ENCODE measurements at places on chromosomes 2 and 18.
A peak's percentile ranks its signal among the peaks of the same experiment; 100 is the strongest.

GRCh38 chr2:60831921-60832320 lies 49.5 kb upstream of the REL start:
- DNase-seq = no peak

- no peak for DNase-seq
Measured at GRCh38 chr2:173555833-173556232, 201.2 kb downstream of the CDCA7 start.

- no peak for DNase-seq
Measured at GRCh38 chr2:30710461-30710860, 96.8 kb downstream of the CAPN13 start.

DNA sequence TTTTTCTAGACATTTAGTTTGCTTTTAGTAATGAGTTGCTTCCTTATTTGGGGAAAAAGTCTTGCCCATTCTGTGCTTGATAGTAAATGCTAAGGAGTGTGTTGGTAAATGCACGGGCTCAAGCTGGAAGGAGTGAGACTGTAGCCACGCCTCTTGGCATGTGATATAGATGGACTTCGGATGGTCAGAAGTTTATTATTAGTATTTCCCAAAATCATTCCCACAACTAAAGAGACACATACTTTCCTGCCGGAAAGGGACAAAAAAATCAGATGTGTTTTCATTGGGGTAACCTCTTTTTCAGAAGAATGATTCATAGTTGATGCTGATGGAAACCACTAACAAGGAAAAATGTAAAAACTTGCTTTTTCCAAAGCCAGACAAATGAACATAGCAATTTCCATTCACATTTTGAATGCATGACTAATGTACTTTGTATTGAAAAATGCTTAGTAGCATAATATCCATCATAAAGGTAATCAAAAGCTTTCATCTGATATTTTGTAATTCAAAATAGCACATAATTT lies 133.2 kb downstream of the ZNF532 start:
- DNase-seq = no peak

DNA sequence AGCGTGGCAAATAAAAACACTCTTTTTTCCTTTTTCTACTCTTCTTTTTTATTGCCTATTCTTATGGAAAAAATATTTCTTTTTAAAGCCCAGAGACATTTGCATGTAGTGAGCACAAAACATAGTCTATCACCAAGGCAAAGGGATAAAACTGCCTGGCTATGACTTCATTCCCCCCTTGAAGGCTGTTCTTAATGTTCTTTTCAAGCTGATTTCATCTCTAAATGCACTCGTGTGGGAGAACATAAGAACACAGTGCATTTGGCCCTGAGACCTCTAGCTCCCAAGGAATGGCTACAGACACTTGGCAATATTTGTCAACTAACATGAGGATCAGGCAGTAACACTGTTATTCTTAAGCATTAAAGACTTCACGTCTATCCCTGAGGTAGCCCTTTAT lies 17.4 kb upstream of the DNAJC10 start:
- DNase-seq = no peak

GRCh38 chr18:39051013-39051412 lies 1485.4 kb upstream of the CELF4 start:
- DNase-seq = no peak

GRCh38 chr2:49037197-49037596 lies 117.1 kb downstream of the FSHR start:
- DNase-seq = no peak

- DNase-seq = no peak
Measured at GRCh38 chr2:46136481-46136880, 160.7 kb upstream of the EPAS1 start.

DNA sequence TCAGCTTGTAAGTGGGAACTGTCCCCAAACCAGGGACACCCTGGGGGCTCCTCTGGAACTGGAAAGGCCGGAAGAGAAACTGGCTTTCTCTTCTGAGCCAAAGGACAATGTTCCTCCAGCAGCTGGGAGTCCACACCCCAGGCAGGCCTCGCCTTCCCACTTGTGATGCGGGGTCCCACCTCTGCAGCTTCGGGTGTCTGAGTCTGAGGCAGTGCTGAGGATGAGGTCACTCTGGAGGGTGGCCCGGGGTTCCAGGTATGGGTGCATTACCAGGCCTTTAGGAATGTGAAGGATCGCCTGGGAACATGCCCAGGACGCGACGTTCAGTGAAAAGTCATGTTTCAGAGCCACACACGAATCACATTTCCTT lies 18.2 kb upstream of the BOK start:
- DNase-seq = no peak

- no peak for DNase-seq
Measured at GRCh38 chr2:43609290-43609918, 13.6 kb upstream of the THADA start.

DNA sequence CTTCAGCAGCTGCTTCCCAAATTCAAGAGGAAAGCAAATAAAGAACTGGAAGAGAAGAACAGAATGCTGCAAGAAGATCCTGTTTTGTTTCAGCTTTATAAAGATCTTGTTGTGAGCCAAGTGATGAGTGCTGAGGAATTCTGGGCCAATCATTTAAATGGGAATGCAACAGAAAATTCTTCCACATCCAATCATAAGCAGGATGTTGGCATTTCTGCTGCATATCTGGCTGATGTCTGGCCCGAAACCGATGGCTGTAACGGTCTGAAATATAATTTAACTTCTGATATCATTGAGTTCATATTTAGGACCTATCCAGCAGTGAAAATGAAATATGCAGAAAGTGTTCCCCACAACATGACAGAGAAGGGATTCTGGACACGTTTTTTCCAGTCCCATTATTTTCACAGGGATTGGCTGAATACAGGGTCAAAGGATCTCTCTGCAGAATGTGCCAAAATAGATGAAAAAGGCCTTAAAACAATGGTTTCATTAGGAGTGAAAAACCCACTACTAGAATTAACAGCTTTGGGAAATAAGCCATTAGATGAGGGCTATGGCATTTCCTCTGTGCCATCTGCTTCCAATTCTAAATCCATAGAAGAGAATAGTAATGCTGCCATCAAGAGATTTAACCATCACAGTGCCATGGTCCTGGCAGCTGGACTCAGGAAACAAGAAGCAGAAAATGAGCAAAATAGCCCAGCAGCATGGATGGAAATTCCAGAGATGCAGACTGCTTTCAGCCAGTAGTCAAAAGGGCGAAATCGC lies 175.6 kb downstream of the MC4R start:
- DNase-seq = no peak

DNA sequence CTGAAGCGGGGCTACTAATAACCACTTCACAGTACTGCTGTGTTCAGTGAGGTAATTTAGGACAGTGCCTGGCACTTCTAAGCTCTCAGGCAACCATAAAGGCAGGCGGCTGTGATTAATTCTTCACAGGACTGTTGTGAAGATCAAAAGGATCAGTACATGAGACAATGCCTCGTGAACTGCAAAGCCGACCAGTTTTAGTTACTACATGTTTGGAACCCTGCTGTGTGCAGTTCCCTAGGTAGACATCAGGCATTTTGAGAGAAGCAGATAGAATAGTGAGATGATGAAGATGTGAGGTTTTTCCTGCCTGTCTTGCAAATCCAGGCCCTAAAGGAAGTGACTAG lies 19.1 kb downstream of the EFHD1 start:
- DNase-seq = no peak

DNA sequence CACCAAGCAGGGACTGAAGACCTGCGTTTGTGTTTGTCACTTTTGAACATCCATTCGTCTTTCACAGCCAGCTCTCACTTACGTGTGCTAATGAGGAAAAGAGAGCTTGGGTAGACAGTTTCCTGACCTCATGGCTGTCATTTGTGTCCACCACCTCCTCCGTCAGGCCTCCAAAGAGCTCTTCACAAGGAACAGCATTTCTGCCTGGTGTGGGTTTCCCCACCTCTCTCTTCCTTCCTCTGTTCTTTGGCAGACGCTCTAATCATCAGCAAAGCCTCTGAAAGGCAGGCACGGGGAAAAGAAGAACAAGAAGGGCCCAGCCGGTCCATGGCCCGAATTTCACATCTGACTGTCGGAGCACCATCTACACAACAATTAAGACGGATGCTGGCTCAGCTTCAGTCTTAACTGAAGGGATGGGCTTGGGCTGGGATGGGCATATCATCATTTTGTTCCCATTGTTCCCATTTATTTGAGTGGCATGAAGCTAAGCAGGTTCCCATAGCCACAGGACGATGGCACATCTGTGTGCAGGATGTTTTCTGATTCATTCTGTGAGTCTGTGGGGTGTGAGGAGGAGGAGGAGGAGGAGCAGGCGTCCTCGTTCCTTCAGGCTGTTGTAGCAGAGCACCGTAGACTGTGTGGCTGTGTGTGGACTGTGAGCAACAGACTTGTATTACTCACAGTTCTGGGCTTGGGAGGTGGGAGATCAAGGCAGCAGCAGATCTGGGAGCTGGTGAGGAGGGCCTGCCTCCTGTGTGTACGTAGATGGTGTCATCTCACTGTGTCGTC lies 66.4 kb downstream of the TSHZ1 start:
- no peak for DNase-seq

- no peak for DNase-seq
Measured at GRCh38 chr18:48395646-48396045, 13.5 kb downstream of the ZBTB7C start.

- DNase-seq = no peak
Measured at GRCh38 chr2:240962300-240963064, 35.9 kb upstream of the SNED1 start.

- DNase-seq = peak; percentile 97
Measured at GRCh38 chr2:168255866-168256265, 8.5 kb upstream of the STK39 start.

DNA sequence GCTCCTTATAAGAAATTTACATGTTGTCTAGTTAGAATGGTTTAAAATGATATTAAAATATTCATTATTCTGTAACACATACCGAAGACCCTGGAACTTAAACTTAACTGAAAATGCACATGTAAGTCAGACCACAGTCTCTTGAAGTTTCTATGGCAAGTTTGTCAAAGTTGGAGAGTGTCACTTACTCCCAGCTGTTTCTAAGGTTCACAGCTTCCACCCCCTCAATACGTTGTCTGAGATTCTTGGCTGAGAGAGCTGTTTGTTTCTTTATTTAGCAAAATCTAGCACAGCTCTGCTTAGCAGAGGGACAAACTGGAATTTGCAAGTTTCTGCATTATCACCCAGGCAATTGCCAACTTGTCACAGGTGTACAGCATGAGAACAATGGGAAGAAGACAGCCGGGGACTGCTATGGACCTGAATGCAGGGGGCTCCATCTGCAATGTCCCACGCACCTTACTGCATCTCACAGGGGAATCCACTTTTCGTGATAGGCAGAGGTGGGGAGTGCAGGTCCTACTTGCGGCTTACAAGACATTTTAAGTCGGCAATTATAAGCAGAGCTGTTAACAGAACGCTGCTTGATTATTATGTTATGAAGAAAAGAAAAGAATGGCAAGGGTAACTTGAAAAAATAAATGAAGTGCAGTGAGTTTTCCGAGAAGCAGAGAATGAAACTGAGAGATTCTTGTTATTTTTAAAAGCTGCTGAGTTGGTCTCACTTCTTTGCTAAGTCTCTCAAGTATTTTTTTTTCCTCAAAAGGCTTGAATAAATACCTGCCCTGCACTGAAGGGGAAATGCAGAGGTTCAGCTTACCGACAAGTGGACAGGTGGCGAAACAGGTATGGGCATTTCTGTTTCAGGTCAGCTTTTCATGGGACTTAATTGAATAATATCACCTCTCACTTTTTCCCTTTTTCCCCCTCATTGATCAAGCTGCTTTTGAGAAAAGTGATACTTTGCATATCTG lies 1072.1 kb upstream of the FANCL start:
- no peak for DNase-seq

- DNase-seq = no peak
Measured at GRCh38 chr2:237254369-237254861, 159.5 kb downstream of the COL6A3 start.

DNA sequence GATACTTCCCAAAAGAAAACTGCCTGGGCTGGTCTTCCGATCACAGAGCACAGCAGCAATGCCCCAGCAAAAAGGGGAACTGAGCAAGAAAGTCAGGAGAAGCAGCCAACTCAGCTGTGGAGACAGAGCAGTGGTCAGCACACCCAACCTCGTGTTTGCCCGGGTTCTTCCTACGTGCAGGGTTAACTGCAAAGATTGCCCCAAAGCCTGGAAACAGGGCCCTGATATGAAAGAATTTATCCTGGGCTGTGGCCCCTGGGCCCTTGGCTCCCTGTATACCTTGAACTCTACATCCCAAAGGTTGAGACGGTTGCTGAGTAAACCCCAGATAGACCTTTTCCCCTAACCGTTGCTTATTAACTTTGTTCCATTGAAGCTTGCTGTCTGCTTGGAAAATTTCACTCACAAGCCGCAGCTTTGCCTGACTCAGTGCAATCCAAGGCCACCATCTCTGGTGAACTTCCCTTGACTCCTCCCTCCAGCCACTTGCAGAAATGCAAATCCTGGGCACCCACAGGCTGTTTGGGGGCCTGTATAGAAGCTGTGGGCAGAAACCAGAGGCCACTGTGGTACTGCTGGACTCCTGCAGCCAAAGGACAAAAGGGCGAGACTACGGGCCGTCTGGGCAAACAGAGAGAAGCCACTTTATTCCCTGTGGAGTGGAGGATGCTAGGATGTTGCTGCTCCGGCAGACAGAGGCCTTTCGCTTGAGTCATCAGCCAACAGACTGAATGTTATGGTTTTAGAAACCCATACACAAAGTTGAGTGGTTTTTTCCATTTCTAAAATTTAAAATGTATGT lies 18.2 kb downstream of the NRP2 start:
- no peak for DNase-seq

- DNase-seq = no peak
Measured at GRCh38 chr2:156476850-156477206, 40.6 kb downstream of the GPD2 start.

DNA sequence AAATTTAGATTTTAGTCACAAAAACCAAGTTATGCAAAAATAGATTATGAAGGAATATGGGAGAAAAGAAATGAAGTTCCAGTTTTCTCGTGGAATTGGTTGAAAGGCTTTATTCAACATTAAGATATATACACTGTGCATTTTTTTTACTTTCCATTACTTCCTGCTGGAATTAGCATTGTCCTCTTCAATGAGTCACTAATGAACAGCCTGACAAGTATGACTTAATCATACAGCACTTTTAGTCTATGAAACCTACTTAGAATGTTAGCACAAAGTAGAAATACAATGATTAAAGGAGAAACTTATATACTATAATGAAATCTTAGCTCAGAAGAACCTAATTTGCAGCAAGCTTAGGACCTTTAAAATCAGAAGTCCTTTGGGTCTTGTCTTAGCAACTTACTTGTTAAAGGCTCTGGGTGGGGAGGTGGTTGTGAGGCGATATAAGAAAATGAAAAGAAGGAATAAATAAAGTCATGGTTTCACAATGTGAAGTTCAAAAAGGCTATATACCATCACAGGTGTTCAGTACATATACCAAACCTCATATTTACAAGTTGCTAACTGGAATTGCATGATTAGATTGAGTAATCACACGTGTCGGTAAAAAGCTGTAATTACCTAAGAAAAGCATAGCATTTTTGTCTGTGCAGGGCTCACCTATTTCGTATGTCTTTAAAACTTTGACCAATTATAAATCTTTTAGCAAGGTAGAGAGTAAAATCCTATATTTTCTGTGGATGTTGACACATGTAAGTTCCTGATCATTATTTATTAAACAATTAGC lies 236.8 kb downstream of the CAMKMT start:
- DNase-seq = no peak

- DNase-seq = no peak
Measured at GRCh38 chr2:43175020-43175441, 51.4 kb downstream of the ZFP36L2 start.

Data from cerebellar nuclear complex (tissue), 1 donor.